MM.1S (cell line): ENCODE measurements at places on chromosomes 13 and 19.

- H3K27ac ChIP-seq, result no peak overlapping the region
- no peaks in the 10 kb centered on the region for H3K4me1 ChIP-seq
- H3K36me3 ChIP-seq, result no peaks in the 10 kb centered on the region
- H3K27me3 ChIP-seq, result no peaks in the 10 kb centered on the region
- H3K4me3 ChIP-seq, result no peak overlapping the region
Measured at GRCh38 chr13:98496966-98497365, 79.9 kb downstream of the STK24 start.

- H3K4me3 ChIP-seq, result peak within 1 kb of the TSS; percentile 94
- H3K36me3 ChIP-seq, result no peaks in the 10 kb centered on the region
- H3K27ac ChIP-seq, result peak within 1 kb of the TSS; percentile 77
- peak; percentile 87 for DNase-seq
- H3K27me3 ChIP-seq, result no peaks in the 10 kb centered on the region
Measured at GRCh38 chr19:10230861-10231611, at the start of gene S1PR2. TSS of gene S1PR2 (minus strand) at chr19:10231331. CDS start at chr19:10224905, 6,426 bp downstream.

GRCh38 chr13:27980280-27980998 is 8.1 kb downstream of the URAD start:
- H3K4me1 ChIP-seq, result no peaks in the 10 kb centered on the region
- no peaks in the 10 kb centered on the region for H3K27me3 ChIP-seq
- H3K36me3 ChIP-seq, result no peaks in the 10 kb centered on the region
- H3K4me3 ChIP-seq, result no peak overlapping the region
- H3K27ac ChIP-seq, result no peak overlapping the region

DNA sequence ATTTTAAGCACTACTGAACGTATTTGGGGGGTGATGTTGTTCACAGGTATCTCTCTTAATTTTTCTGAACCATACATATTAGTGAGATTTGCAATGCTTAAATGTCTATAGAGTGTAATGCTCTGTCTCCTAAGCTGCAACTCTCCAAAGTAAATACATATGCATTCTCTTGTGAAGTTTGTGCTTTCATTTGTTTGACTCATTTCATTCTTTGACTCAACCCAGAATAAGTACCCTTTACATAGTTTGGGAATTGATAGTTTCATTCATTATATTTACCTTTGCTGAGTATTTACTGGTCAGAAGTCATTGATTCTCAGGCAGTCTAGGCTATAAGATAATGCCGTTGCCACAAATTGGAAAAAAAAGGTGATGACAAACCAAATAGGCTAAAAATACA is 406.9 kb downstream of the FGF9 start:
- DNase-seq, result no peak
- H3K4me1 ChIP-seq, result no peaks in the 10 kb centered on the region
- H3K36me3 ChIP-seq, result no peaks in the 10 kb centered on the region
- no peak overlapping the region for H3K27ac ChIP-seq
- H3K27me3 ChIP-seq, result no peaks in the 10 kb centered on the region

- no peak overlapping the region for H3K4me3 ChIP-seq
- H3K27ac ChIP-seq, result no peak overlapping the region
- no peaks in the 10 kb centered on the region for H3K36me3 ChIP-seq
- DNase-seq, result no peak
- H3K4me1 ChIP-seq, result no peaks in the 10 kb centered on the region
Measured at GRCh38 chr19:14562660-14563589, 8.9 kb downstream of the NDUFB7 start.

DNA sequence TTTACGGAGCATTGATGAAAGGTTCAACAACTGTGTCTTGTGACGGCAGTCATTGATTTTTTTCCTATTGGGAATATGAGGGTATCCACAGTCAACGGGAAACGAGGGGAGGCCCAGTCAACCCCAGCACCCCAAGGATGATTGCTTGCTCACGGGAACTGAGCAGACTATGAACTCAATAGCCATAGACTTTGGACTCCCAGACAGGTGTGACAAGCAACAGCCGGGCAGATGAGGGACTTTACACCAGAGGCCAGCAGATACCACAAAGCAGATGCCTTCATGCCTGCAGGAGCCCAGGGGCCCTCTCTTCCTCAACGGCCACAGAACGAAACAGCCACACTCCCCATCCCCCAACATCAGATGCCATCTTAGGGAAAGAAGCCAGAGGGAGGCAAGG is 80.3 kb upstream of the FLT1 start:
- H3K36me3 ChIP-seq, result no peaks in the 10 kb centered on the region
- no peaks in the 10 kb centered on the region for H3K27me3 ChIP-seq
- no peak overlapping the region for H3K4me3 ChIP-seq
- no peaks in the 10 kb centered on the region for H3K4me1 ChIP-seq
- DNase-seq, result no peak
- no peak overlapping the region for H3K27ac ChIP-seq

- no peak overlapping the region for H3K27ac ChIP-seq
- no peak overlapping the region for H3K4me3 ChIP-seq
- H3K27me3 ChIP-seq, result no peaks in the 10 kb centered on the region
- DNase-seq, result no peak
- 0 out of 2 replicates have a peak, but pooled peaks cover 3% of the 10 kb centered on the region for H3K4me1 ChIP-seq
Measured at GRCh38 chr13:53159431-53159830, 130.8 kb downstream of the OLFM4 start.

DNA sequence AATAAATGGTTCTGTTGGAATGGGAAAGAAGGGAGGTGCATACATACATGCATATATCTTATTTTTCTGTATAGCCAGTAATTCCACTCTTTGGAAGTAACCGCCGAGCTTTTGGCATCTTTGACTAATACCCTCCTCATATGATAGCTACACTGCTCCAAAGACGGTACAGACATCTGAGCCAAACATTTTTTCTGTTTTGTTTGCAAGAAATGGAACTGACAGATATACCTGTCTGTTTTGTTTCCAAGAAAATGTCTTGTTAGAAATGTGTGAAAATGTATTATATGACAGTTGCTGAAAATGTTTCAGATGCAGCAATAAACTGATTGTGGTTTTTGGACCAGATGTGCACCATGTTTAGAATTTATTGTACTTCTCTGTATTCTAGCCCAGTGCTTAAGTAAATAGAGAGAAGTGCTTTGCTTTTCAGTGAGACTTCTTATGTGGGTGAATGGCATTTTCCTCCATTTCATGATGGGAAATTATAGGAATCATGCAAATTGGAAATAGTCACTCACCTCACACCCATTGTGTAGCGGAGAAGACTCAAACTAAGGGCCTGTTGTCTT is 396.9 kb downstream of the KCNRG start:
- no peak for DNase-seq
- H3K4me3 ChIP-seq, result no peak overlapping the region
- H3K36me3 ChIP-seq, result no peaks in the 10 kb centered on the region
- H3K27ac ChIP-seq, result no peak overlapping the region
- no peaks in the 10 kb centered on the region for H3K27me3 ChIP-seq

DNA sequence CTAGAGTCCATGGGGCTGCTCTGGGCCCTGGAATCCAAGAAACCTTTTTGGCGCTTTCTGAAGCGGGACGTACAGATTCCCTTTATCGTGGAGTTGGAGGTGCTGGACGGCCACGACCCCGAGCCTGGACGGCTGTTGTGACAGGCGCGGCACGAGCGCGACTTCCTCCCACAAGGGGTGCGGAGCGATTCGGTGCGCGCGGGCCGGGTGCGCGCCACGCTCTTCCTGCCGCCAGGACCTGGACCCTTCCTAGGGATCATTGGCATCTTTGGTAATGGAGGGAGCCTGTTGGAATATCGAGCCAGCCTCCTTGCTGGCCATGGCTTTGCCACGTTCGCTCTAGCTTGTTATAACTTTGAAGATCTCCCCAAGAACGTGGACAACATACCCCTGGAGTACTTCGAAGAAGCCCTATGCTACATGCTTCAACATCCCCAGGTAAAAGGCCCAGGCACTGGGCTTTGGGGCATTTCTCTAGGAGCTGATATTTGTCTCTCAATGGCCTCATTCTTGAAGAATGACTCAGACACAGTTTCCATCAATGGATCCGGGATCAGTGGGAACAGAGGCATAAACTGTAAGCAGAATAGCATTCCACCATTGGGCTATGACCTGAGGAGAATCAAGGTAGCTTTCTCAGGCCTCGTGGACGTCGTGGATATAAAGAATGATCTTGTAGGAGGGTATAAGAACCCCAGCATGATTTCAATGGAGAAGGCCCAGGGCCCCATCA is 3.5 kb upstream of the ZFP82 start:
- H3K27me3 ChIP-seq, result no peaks in the 10 kb centered on the region
- H3K27ac ChIP-seq, result no peak overlapping the region
- H3K4me3 ChIP-seq, result no peak overlapping the region
- no peak for DNase-seq

GRCh38 chr13:29593605-29594297 is 1.7 kb downstream of the SLC7A1 start:
- peak overlapping the region; percentile 75 for H3K4me3 ChIP-seq
- H3K36me3 ChIP-seq, result no peaks in the 10 kb centered on the region
- DNase-seq, result no peak

DNA sequence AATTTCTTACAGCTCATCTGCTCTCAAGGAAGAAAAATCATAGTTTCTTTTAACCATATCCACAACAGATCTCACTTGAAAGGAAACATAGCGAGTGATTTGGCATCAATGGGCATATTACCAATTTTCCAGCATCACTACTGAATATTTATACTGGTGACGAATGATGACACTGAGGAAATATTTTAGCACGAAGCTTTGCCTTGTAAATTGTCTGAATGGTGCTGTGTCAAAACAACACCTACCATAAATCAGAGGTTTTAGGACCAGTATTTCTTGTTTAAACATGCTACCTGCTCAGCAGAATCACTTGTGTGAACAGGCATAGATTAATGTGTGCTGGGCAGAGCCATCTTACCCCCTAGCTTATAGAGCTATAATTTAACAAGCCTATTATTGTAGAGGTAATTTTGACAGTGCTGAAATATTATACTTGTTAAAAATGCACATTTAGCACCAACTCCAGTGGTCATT is 146.8 kb downstream of the ABCC4 start:
- H3K36me3 ChIP-seq, result no peaks in the 10 kb centered on the region
- H3K27me3 ChIP-seq, result no peaks in the 10 kb centered on the region
- no peak for DNase-seq

DNA sequence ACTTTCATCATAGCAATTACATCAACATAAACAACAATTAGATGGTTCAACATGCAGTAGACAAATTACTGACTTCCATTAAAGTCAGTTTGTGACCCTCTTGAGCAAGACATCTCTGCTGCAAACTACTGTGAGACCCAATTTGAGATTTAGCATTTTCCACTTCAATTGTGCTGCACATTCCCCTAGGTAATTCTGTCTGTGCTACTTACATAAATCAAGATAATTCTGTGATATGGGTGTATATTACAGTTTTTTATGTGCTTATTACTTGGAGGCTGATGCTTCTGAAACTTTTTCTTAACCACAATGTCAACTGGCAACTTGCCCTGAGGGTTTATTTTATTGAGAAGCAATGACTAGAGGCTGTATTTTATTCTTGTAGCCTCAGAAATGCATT is 1714.4 kb downstream of the OLFM4 start:
- H3K4me1 ChIP-seq, result no peaks in the 10 kb centered on the region
- DNase-seq, result no peak
- no peaks in the 10 kb centered on the region for H3K36me3 ChIP-seq
- H3K27ac ChIP-seq, result no peak overlapping the region
- no peak overlapping the region for H3K4me3 ChIP-seq
- H3K27me3 ChIP-seq, result no peaks in the 10 kb centered on the region

- H3K27me3 ChIP-seq, result no peaks in the 10 kb centered on the region
- no peak overlapping the region for H3K4me3 ChIP-seq
- no peak overlapping the region for H3K27ac ChIP-seq
- H3K36me3 ChIP-seq, result no peaks in the 10 kb centered on the region
- H3K4me1 ChIP-seq, result no peaks in the 10 kb centered on the region
Measured at GRCh38 chr13:51997641-51998330, 13.5 kb downstream of the ATP7B start.

DNA sequence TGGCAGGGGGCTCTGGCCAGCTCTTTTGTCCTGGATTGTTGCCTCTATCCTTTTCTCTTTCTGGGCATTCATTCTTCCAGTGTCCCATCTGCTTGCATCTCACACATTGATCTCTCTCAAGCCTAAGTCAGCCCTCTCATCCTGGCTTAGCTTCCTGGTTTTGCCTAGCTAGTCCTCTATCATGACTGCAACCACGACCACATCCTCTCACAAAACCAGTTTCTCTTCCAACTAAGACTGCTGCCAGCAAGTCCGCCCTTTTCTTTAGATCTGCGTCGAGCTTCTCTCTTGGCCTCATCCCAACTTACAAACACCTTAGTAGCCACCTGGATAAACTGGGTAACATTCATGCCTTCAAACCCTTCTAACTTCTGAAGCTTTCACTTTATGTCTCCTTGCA is 212.2 kb upstream of the HTR2A start:
- H3K4me3 ChIP-seq, result no peak overlapping the region
- H3K4me1 ChIP-seq, result no peaks in the 10 kb centered on the region
- H3K27ac ChIP-seq, result no peak overlapping the region
- no peaks in the 10 kb centered on the region for H3K27me3 ChIP-seq
